Osteoblast (primary cell): ENCODE measurements at places on chromosomes 12 and 14. TPM values are rescaled to one million over a fixed set of nuclear protein-coding genes. Genes with fewer than 3 reads are reported as not detected.

Gene MYF5
- not detected in 2 replicates for total RNA-seq

Gene RAB15
- total RNA-seq = 4.0 and 4.1 TPM in 2 replicates

Gene TMEM52B
- not detected in 2 replicates for total RNA-seq

Gene LHX5
- total RNA-seq = not detected in 2 replicates

Gene FAIM2
- total RNA-seq = 0.88 and 1.4 TPM in 2 replicates

Gene ZNF385A
- total RNA-seq = 0.72 and 0.88 TPM in 2 replicates

Gene MMP19
- 13.0 and 14.7 TPM in 2 replicates for total RNA-seq

Gene SLC5A8
- not detected in 2 replicates for total RNA-seq

Gene MGAT4C
- under 0.01 TPM in 1 of 2 replicates, not detected in the other for total RNA-seq

Gene OTX2
- not detected in 2 replicates for total RNA-seq

Gene TMEM63C
- total RNA-seq = 0.72 TPM in 1 of 2 replicates, not detected in the other

Gene VSX2
- total RNA-seq = not detected in 2 replicates

Gene MIP
- total RNA-seq = not detected in 2 replicates

GRCh38 chr12:130222519-130223218, 60.4 kb downstream of the FZD10 start:
- H3K27me3 ChIP-seq = no peaks in the 10 kb centered on the region
- H3K4me1 ChIP-seq = no peaks in the 10 kb centered on the region
- no peak overlapping the region for H3K27ac ChIP-seq

DNA sequence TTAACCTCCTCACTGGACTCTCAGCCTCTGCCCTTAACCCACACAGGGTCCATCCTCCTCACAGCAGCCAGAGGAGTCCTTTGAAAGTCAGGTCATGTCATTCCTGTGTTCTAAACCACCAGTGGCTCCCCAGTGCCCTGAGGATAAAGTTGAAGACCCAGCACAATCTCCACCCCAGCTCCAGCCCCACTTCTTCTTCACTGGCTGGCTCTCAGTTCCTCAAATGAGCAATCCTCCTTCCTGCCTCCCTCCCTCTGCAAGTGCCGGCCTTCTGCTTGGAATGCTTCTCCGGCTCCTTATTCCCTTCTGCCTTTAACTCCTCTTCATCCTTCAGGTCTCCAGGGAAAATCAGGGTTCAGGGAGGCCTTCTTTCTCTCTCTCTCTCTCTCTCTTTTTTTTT, 32.0 kb upstream of the SPPL3 start:
- DNase-seq = no peak
- no peaks in the 10 kb centered on the region for H3K36me3 ChIP-seq
- H3K27me3 ChIP-seq = peaks cover 2% of the 10 kb centered on the region
- no peak overlapping the region for H3K27ac ChIP-seq
- H3K4me3 ChIP-seq = no peak overlapping the region
- H3K4me1 ChIP-seq = no peaks in the 10 kb centered on the region

DNA sequence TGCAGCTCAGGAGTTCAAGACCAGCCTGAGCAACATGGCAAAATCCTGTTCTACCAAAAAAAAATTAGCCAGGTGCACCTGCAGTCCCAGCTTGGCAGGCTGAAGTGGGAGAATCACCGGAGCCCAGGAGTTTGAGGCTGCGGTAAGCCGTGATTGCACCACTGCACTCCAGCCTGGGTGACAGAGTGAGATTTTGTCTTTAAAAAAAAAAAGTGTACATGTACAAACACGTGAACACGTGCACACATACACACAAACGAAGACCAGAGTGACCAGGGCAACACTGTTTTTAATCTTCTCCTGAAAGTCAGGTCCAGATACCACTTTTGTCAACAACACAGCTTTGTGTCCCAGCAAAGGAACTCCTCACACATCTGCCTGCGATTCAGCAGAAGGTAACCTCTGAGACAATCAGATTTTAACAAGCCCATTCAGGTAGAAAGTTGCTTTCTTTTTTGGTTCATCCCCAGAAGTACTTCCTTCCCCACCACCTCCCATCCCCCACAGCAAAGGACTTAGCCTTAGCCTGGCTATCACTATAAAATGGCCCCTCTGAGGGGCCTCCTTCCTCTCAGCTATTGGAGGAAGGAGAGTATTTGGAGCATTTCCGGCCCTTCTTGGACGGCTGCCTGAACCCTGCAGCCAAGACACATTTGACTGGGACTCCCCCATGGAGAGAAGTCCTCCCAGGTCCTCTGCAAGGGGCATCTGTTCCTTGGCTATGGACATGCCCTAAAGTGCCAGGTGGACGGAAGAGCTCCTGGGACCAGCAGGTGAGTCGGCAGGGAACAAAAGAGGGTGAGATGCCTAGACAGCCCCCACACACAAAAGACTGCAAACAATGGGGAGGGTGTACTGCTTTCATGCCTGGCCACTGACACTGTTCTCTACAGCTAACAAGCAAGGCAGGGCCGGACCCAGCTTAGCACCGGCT, 9.8 kb downstream of the CTDSP2 start:
- DNase-seq = peak; percentile 83
- H3K36me3 ChIP-seq = peaks cover 9% of the 10 kb centered on the region
- peak overlapping the region; percentile 40 for H3K27ac ChIP-seq
- no peaks in the 10 kb centered on the region for H3K27me3 ChIP-seq

GRCh38 chr12:57591782-57592325, 862 bp downstream of the PIP4K2C start:
- H3K4me3 ChIP-seq = peak overlapping the region; percentile 94
- peaks cover 9% of the 10 kb centered on the region for H3K4me1 ChIP-seq
- peaks cover 16% of the 10 kb centered on the region for H3K27me3 ChIP-seq
- DNase-seq = no peak
- H3K27ac ChIP-seq = no peak overlapping the region
- peaks cover 6% of the 10 kb centered on the region for H3K36me3 ChIP-seq

DNA sequence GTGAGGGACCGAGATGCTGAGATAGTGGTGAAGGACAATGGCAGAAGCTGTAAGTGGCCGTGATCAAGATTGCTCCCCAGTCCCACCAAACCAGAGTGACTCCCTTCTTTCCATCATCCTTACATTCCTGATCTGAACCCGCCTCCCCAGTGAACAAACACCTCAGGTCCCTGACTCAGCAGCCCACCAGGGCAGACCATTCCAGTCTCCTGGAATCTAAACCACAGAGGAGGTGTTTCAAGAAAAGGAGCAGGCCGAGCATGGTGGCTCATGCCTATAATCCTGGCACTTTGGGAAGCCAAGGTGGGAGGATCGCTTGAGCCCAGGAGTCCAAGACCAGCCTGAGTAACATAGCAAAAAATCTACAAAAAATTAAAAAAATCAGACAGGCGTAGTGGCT, 6.6 kb downstream of the ERBB3 start:
- H3K27ac ChIP-seq = no peak overlapping the region
- no peaks in the 10 kb centered on the region for H3K36me3 ChIP-seq
- no peak for DNase-seq
- H3K4me1 ChIP-seq = no peaks in the 10 kb centered on the region

DNA sequence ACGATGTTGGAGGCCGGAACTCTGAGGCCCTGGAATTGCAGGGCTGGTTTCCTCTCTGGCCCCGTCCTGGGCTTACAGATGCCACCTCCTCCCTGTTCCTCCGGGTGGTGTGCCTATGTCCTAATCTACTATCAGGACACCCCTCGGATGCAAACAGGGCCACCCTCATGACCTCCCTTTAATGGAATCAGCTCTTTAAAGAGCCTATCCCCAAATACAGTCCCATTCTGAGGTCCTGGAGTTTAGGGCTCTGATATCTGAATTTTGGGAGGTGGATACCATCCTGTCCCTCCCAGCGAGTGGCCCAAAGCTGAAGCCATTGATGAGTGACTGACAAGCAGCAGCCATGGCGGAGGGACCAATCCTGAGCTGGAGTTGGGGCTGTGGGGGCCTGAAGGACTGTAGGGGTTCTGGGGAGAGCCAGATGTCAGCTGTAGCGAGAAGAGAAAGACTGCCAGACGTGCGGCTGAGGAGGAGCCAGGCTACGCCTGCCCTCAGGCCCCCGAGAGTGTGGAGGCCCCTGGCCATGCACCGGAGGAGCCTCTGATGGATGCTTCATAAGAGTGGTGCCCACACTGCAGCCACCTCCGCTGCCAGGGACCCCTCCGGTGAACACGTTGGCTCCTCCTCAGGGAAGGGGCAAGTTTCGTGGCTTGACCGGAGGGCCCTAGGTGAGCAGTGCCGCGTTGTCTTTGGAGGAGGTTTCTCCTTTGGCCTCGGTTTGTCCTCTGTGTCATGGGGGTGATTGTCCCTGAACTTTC, 100.2 kb downstream of the KIF26A start:
- no peak overlapping the region for H3K4me3 ChIP-seq
- peak; percentile 67 for DNase-seq
- no peaks in the 10 kb centered on the region for H3K27me3 ChIP-seq
- no peaks in the 10 kb centered on the region for H3K4me1 ChIP-seq
- no peaks in the 10 kb centered on the region for H3K36me3 ChIP-seq
- H3K27ac ChIP-seq = no peak overlapping the region

GRCh38 chr12:25155022-25155576, 39.9 kb downstream of the DNAI7 start:
- H3K27ac ChIP-seq = no peak overlapping the region
- DNase-seq = peak; percentile 69
- H3K27me3 ChIP-seq = no peaks in the 10 kb centered on the region
- no peaks in the 10 kb centered on the region for H3K36me3 ChIP-seq
- H3K4me1 ChIP-seq = peaks cover 6% of the 10 kb centered on the region
- no peak overlapping the region for H3K4me3 ChIP-seq

GRCh38 chr14:42190744-42191143, 584.1 kb downstream of the LRFN5 start:
- no peak for DNase-seq
- no peak overlapping the region for H3K27ac ChIP-seq
- H3K36me3 ChIP-seq = no peaks in the 10 kb centered on the region
- peaks cover 24% of the 10 kb centered on the region for H3K4me1 ChIP-seq

DNA sequence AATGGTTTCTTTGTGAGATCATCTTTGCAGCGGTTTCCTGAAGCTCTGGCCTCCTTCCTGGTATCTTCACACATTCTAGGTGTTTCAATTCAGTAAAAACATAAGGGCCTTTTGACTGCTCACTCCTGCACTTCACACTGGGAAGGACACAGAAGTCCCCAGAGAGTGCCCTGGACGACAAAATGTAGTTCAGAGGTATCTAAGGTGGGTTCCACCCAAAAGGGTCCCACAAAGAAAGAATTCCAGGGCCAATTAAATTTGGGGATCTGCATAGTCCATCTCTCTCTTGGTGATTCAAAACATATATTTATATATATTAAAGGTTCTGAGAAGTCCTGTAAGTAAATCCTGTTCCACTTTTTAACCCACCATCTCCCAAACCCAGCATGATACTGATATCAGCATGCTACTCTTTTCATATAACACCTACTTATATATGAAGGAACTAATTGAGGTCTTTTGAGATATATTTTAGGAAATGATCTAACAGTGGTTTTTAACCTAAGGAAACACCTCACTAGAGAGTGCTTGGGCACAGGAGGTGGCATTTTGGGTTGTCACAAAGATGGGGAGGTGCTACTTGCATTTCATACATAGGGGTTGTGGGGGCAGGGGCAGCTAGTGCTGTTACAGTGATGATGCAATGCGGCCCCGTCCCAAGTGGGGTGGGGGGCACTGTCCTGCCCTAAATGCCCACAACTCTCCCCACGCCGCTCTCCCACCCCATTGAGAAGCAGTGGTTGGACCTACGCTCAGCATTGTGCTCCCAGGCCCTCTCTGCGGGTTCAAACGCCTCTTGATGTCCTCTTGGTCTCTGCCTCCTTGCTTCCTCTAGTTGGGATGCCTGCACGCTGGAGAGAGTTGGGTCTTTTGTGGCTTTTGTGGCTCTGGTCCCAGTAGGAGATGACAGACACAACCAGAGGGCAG, 109.4 kb downstream of the ARF6 start:
- H3K4me1 ChIP-seq = peaks cover 48% of the 10 kb centered on the region
- peak overlapping the region; percentile 99 for H3K27ac ChIP-seq
- H3K27me3 ChIP-seq = no peaks in the 10 kb centered on the region
- no peaks in the 10 kb centered on the region for H3K36me3 ChIP-seq

- peaks cover 31% of the 10 kb centered on the region for H3K36me3 ChIP-seq
These were observed 106.4 kb downstream of the SCFD1 start for GRCh38 chr14:30728471-30728870.

- H3K36me3 ChIP-seq = no peaks in the 10 kb centered on the region
- H3K27me3 ChIP-seq = no peaks in the 10 kb centered on the region
- H3K4me3 ChIP-seq = no peak overlapping the region
- no peak for DNase-seq
- H3K27ac ChIP-seq = no peak overlapping the region
- H3K4me1 ChIP-seq = peaks cover 14% of the 10 kb centered on the region
These were observed 5.1 kb downstream of the IKBIP start for GRCh38 chr12:98639491-98639890.

GRCh38 chr14:23942587-23942986, 11.0 kb upstream of the DHRS4 start:
- no peak overlapping the region for H3K4me3 ChIP-seq
- no peaks in the 10 kb centered on the region for H3K36me3 ChIP-seq
- no peak overlapping the region for H3K27ac ChIP-seq
- no peak for DNase-seq
- no peaks in the 10 kb centered on the region for H3K4me1 ChIP-seq

GRCh38 chr12:49930515-49931288, 19.8 kb upstream of the AQP2 start:
- H3K27ac ChIP-seq = peak overlapping the region; percentile 20
- peak; percentile 81 for DNase-seq
- no peaks in the 10 kb centered on the region for H3K36me3 ChIP-seq
- no peak overlapping the region for H3K4me3 ChIP-seq
- H3K27me3 ChIP-seq = no peaks in the 10 kb centered on the region

- H3K27me3 ChIP-seq = no peaks in the 10 kb centered on the region
- no peak for DNase-seq
- no peaks in the 10 kb centered on the region for H3K4me1 ChIP-seq
- H3K4me3 ChIP-seq = no peak overlapping the region
- no peak overlapping the region for H3K27ac ChIP-seq
These were observed 138.1 kb downstream of the DPF3 start for GRCh38 chr14:72755766-72756165.

DNA sequence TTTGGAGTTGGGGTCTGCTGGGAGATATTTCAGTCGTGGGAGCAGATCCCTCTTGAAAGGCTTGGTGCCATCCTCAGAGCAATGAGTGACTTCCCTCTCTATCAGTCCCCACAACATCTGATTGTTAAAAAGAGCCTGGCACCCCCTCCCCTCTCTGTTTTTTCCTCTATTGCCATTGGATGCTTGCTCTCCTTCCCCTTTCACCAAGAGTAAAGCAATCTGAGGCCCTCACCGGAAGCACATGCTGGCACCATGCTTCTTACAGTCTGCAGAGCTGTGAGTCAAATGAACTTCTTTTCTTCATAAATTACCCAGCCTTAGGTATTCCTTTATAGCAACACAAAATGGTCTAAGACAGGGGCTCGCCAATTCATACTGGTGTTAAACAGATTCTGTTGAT, 99.1 kb upstream of the CCND2 start:
- DNase-seq = no peak
- H3K27ac ChIP-seq = no peak overlapping the region
- no peaks in the 10 kb centered on the region for H3K4me1 ChIP-seq
- H3K4me3 ChIP-seq = no peak overlapping the region
- H3K27me3 ChIP-seq = no peaks in the 10 kb centered on the region

- no peak overlapping the region for H3K4me3 ChIP-seq
- H3K27ac ChIP-seq = no peak overlapping the region
- no peaks in the 10 kb centered on the region for H3K27me3 ChIP-seq
- DNase-seq = no peak
These were observed 265.9 kb downstream of the ITPR2 start for GRCh38 chr12:26567126-26567525.

- H3K27me3 ChIP-seq = no peaks in the 10 kb centered on the region
- H3K4me3 ChIP-seq = no peak overlapping the region
- no peaks in the 10 kb centered on the region for H3K36me3 ChIP-seq
- H3K27ac ChIP-seq = peak overlapping the region; percentile 70
These were observed 11.7 kb upstream of the PTHLH start for GRCh38 chr12:27984275-27984674.

GRCh38 chr12:116931665-116932064, 20.9 kb downstream of the FBXW8 start:
- peaks cover 39% of the 10 kb centered on the region for H3K36me3 ChIP-seq
- H3K27me3 ChIP-seq = no peaks in the 10 kb centered on the region
- H3K4me1 ChIP-seq = peaks cover 2% of the 10 kb centered on the region
- DNase-seq = no peak
- H3K4me3 ChIP-seq = no peak overlapping the region
